ENCODE measurements at places on chromosomes 4 and X.

DNA sequence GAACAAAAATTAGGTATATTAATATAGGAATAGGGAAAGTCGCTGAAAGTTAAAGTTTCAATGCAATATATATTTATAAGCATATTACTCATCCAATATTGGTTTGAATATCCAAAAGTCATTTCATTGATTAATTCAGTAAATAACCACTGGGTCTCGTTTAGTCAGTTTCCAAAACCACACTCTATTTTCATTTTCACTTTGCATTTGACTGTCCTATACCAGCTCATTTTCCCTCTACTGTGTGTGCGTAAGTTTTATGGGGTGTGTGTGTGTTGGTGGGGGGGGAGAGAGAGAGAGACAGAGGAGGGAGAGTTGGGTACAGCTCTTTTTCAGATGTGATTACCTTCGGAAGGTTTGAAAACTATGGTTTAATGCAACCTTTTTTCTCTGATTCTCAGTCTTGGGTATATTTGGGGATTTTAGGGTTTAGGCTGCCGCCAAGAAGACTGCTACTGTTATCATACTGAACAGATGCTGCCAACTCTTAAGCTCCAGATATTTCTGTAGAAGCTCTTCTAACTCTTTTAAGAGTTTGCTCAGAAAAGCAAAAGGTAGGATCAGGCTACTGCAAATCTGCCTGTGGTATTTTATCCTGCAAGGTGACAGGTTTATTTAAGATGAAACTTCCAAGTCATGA lies 1427.4 kb downstream of the PCDH7 start:
- no peak for DNase-seq

GRCh38 chrX:51494409-51494808 lies 2.0 kb downstream of the NUDT11 start:
- DNase-seq = no peak

GRCh38 chrX:150370589-150371312 lies 7.6 kb downstream of the MAMLD1 start:
- peak; percentile 27 for DNase-seq

- no peak for DNase-seq
These were observed 170.9 kb downstream of the IL15 start for GRCh38 chr4:141807103-141807891.

- no peak for DNase-seq
These were observed 26.1 kb upstream of the EREG start for GRCh38 chr4:74338792-74339333.

GRCh38 chr4:182862141-182862875 lies 54.9 kb downstream of the DCTD start:
- DNase-seq = no peak

GRCh38 chr4:119053997-119054396 lies 81.6 kb upstream of the MYOZ2 start:
- DNase-seq = no peak

GRCh38 chr4:8251110-8251883 lies 18.3 kb upstream of the HTRA3 start:
- no peak for DNase-seq

DNA sequence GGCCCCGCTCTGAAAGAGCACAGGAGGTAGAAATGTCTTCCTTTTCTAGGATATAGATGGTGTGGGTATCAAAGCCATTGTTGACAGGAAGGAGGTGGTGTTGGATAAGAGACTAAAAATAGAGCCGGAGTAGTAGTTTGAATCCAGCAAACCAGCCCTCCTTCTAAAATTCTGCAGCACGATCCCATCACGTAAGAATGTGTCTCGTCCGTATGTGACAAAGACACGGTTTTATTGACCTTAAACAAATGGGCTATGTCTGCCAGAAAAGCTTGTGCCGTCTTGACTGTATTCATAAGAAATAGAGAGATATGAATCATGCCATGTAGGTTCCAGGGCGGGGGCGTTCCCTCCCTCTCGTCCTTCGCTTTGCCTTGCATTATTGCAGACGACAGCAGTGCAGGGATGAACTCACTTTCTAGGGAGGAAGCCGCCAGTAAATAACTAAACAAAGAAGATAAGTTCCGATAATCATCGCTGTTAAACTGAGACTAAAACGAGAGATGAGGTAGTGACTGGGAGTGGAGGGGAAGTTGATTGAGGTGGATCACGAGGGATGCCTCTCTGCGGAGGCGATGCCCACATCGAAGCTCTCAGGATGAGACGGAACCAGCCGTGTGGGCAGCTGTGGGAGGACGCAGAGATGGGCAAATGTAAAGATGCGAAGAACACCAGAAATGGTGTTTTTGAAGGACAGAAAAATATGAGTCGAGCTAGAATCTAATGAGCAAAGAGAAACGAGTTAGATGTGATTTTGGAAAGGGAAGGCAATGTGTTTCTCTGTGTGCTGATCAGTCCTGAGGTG lies 3.4 kb downstream of the TENM3 start:
- no peak for DNase-seq

- DNase-seq = peak; percentile 72
These were observed 220.6 kb upstream of the ZC4H2 start for GRCh38 chrX:65196758-65197360.

GRCh38 chrX:71103110-71103983 lies 3.2 kb downstream of the CXorf65 start:
- peak; percentile 55 for DNase-seq

GRCh38 chr4:32002037-32002747 lies 1282.0 kb downstream of the PCDH7 start:
- DNase-seq = no peak

DNA sequence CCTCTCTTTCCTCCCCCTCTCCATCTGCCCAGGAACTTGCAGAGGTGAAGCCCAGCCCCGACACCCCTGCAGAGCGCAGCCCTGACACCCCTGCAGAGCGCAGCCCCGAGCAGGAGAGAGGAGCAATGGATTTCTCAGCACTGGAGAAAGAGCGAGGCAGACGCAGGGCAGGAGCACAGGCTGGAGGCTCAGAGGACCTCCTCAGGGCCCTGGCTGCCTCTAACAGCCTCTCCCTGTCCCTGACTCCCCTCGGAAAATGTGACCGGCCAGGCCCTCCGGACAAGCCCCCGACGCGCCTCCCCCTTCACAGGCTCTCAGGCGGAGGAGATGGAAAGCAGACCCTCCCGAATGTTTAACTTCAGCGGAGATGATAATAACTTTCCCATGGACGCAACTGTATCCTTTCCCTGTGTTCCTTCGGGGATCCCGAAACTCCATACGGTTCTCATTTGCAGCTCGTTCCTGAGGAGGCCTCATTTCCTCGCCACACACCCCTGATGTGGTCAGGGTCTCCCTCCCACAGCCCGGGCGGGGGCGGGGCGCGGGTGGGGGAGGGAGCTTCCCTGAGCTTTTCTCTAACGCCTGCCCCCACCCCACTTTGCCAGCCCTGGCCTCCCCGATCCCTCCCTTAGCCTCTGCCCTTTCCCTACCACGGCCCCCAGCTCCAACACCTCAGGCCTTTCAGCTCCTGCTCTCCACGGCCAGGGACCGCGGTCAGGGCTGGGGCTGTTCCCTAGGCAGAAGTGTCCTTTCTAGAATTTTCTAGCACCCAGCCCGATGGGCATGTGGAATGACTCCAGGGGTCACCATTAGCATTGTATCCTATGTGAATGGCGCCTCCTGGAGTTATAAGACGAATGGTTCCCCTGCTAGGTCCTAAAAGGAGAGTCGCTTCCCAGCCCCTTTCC lies 201.1 kb upstream of the BCOR start:
- DNase-seq = peak; percentile 54

- DNase-seq = no peak
These were observed 16.9 kb downstream of the SYNPO2 start for GRCh38 chr4:118905566-118905965.

GRCh38 chr4:6527259-6527658 lies 47.7 kb upstream of the MAN2B2 start:
- no peak for DNase-seq

DNA sequence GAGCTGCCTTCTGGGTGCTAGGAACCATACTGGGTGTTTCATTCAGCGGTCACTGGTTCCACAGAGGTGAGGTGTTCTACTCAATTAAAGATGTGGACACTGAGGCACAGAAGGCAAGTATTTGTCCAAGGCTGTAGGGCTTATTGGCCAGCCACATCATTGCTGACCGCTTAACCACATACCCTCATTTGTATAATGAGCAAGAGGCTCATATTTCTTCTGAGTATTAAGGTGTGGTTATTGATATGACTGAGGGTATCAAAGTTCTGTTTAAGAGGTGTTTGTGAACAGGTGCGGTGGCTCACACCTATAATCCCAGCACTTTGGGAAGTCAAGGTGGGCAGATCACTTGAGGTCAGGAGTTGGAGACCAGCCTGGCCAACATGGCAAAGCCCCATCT lies 14.3 kb downstream of the RNF4 start:
- no peak for DNase-seq

- no peak for DNase-seq
These were observed 2355.5 kb upstream of the AGA start for GRCh38 chr4:179797738-179798137.

GRCh38 chrX:39356119-39356807 lies 555.0 kb downstream of the MID1IP1 start:
- no peak for DNase-seq

DNA sequence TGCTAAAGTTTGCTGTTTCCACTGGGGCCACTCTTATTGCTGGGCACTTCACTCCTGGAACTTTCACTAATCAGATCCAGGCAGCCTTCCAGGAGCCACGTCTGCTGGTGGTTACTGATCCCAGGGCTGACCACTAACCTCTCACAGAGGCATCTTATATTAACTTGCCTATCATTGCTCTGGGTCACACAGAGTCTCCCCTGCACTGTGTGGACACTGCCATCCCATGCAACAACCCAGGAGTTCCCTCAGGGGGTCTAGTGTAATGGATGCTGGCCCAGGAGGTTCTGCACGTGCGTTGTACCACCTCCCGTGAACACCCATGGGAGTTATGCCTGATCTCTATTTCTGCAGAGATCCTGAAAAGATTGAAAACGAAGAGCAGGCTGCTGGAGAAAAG lies 41.8 kb upstream of the IQSEC2 start:
- no peak for DNase-seq

All from ecto neural progenitor cell (in vitro differentiated cells).